RWPE2 (cell line): ENCODE measurements at places on chromosomes 12 and 14.

- DNase-seq = no peak
These were observed 24.5 kb upstream of the HIGD1C start for GRCh38 chr12:50927766-50928224.

DNA sequence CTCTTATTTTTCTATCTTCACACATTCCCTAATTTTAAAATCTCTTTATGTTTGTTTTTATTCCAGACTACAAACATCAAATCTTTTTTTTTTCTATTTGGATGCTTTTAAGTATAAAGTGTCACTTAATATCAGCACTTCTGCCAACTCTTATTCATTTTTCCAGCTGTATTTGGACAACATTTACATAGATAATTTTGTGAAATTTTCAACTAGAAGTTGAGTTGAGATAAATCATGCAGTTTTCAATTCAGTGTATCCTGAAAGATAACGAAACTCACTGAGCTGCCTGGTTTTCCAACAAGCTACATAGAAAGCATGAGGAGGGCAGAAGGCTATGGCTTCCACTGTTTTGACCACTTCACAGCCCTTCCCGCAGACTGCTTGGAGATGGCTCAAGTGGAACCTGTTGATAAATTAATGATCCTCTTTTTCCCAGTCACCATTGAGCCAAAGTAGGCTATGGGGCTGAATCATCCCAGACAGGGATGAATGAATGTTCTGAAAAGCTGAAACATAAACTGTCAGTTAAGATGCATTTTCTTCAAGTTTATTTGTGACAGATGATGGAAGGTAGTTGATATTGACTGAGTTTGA is 213.9 kb downstream of the RAD51B start:
- DNase-seq = no peak

DNA sequence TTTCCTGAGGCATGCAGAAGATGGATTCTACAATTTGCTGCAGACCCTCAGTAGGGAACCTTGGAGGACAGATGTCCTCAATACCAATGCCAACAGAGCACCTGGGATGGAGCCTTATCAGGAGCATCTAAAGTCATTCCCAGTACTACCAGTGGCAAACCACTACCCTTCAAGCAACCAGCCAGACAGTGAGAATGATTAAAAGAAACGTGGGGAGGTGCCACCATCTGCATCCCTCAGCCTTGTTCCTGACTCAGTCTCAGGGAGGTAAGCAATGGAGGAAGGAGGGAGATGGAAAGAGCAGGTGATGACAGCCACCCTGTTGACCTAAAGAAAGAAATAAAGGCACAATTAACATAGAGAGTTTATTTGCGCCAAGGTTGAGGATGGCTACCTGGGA is 175.2 kb upstream of the GRIN2B start:
- no peak for DNase-seq

DNA sequence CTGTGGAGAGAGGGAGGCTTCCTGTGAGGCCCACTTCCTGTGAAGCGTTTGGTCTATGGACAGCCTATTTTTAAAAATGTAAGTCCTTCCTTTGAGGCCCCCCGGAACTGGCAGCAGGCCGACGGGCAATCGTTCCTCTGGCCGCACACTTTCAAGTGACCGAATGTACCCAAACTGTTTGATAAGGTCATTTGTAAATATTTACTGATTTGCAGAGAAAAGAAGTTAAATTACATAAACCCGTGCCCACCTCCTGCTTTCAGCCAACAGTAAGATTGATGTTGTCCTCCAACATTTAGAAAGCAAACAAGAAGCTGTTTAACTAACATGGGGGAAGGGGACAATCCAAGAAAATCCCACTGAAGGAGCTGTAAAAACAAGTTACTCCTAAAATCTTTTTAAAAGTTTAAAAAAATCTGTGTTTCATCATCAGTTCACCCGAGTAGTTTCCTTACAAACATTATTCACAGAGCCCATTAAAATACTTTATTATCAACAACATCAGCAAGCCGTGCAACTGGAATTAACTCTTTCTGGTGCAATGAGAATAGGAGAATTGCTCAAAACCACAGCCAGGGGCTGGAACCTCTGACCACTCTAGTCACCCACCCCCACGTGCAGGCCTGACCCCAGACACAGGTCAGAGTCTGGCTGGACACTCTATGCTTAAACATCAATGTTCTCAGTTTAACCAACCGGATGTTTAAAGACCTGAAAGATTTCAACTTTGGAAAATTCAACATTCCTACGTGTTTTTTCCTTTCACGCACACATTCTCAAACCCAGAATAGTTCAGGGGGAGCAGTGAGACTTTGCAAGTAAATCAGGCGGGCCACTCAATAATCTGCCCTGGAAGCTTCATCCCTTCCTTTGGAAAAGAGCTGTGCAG is 65.3 kb downstream of the FOXN3 start:
- no peak for DNase-seq

GRCh38 chr12:76909290-76909689 is 30.5 kb upstream of the CSRP2 start:
- DNase-seq = no peak

GRCh38 chr12:91763654-91764370 is 381.8 kb downstream of the BTG1 start:
- DNase-seq = no peak

DNA sequence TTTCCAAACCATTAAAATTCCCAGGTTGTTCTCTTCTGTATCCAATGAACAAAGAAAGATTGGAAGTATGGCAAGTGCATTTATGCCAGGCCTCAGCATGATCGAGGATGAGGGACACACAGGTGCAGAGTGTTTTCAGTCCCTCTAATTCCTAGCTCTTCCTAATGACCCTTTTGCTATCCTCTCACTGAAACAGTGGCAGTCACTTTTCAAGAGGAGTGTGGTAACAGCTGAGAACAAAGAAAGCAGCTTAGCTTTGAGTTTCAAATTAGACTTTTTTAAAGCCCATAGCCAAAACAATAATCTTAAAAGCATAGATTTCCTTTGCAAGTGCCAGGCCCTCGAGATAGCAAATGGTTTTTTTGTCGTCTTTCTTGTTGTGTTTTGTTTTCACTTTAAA is 110.8 kb downstream of the KCNH5 start:
- no peak for DNase-seq

- DNase-seq = no peak
These were observed at the start of gene IRAK3 for GRCh38 chr12:66188584-66189485. Gene IRAK3, plus strand, starts transcription at chr12:66189214. Its CDS starts 86 bp downstream, at chr12:66189300.

DNA sequence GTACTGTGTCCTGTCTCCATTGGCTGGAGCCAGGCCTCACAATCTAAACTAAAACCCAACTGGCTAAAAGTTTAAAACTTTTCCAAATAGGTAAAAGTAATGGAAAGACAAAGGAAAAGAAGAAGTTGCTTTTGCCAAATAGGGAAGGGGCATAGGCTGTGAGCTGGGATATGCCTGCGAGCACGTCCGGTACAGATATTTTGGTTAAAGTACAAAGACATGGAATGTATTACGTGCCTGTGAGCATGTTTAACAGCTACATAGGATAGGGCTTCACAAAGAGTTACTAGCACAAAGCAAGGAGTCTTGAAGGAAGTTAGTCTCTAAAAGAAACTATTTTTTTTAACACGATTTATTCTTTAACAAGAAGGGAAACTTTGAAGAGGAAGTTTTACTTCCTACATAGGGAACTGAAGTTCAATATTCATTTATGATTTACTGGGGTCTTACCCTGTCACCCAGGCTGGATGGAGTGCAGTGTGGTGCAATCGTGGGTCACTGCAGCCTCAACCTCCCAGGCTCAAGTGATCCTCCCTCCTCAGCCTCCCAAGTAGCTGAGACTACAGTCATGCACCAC is 41.9 kb upstream of the INF2 start:
- no peak for DNase-seq

GRCh38 chr12:100858656-100859055 is 64.1 kb downstream of the ANO4 start:
- no peak for DNase-seq

DNA sequence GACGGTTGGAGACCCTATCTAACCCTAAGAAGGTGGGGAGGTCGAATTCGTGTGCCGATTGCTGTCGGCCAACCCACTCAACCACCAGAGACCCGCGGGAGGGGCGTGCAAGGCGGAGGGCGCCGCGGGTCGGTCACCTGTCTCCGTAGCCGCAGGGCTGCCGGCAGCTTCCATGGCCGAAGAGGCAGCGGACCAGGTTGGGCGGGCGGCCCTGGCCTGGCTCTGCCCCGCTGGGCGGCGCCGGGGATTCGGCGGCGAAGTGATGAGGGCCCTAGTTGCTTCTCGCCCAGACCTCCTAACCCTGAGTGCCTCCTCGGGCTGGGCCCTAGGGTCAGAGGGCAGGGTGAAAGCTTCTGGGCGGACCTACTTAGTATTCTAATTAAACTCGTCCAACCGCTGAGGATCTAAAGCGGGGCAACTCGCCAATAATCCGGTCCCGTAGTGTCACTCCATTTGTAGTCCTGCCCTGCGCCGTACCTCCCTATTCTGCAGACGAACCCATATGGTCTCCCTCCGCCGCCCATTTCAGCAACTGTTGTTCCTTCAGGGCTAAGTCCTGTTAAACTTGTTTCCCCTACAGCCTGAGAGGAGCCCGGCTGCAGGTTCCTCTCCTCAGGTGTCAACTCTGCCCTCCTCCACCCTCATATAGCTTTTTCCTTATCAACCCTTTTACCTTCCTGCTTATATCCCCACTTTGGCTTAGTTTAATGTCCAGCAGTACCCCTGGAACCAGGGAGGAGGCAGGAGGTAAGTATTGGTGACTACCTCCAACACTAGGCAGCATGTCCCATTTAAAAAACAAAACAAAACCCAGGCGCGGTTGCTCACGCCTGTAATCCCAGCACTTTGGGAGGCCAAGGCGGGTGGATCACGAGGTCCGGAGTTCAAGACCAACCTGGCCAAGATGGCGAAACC is at the start of gene PYM1:
Gene PYM1 (minus strand): TSS at position 307 of the 915 bp plus-strand sequence. CDS start 133 bp downstream, at position 174.
- DNase-seq = peak; percentile 77

DNA sequence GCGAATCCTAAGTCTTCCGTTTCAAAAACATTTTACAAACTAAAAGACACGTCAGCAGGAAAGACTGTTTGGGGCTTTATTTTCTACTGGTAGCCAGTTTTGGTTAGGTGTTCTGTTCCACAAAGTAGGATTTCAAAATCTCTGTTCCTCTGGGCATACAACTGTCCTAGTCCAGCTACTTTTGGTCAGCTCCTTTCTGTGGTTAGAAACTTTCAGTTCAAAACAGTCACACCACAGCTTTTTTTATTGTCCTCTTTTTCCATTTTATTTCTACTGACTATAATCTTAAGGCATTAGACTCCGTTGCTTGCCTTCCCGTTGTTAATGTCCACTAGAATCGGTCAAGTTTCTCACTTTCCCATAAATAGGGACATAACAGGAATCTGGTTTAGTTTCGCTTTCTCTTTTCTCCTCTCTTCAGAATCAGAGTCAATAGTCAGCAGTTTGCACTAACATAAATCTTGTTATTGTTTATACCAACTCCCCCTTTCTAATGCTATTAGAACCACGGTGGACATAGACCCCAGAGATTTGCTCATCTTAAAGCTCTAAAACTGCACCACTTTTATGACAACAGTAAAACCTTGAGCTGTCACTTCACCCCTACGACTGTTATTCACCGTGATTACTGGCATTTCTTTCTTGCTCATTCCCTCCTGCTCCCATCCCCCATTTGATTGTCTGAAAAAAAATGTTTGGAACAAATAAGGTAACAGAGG is 41.5 kb upstream of the NPAS3 start:
- no peak for DNase-seq

DNA sequence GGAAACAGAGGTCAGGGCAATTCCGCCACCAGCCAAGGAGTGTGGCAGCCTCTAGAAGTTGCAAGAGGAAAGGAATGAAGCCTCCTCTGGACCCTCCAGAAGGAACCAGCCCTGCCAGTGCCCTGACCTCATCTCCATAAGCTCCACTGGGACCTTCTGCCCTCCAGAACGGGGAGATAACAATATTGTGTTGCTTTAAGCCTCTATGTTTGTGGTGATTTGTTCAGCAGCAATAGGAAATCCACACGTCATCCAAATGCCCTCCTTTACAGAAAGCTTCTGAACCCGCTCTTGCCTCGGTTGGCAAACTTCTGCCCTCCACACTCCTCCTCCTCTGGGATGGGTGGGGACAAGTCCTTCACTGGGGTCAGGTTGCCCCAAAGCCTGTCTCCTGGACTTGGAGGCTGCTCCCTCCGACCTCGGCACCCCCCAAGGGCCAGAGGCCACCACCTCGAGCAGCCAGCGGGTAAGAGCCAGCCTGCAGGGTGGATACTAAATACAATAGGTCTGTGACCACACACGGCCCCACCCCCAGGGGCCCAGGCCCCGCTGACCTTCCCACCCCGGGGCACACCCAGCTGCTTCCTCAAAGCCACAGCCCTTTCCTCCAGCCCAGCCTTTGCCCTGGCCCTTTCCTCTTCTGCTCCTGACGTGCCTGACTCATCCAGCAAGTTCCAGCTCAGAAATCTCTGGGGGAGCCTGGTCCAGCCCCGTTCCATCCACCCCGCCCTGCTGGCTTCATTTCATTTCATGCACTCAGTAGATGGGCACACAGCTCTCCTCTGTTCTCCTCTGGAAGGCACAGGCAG is 58.7 kb upstream of the NCOR2 start:
- DNase-seq = peak; percentile 81

DNA sequence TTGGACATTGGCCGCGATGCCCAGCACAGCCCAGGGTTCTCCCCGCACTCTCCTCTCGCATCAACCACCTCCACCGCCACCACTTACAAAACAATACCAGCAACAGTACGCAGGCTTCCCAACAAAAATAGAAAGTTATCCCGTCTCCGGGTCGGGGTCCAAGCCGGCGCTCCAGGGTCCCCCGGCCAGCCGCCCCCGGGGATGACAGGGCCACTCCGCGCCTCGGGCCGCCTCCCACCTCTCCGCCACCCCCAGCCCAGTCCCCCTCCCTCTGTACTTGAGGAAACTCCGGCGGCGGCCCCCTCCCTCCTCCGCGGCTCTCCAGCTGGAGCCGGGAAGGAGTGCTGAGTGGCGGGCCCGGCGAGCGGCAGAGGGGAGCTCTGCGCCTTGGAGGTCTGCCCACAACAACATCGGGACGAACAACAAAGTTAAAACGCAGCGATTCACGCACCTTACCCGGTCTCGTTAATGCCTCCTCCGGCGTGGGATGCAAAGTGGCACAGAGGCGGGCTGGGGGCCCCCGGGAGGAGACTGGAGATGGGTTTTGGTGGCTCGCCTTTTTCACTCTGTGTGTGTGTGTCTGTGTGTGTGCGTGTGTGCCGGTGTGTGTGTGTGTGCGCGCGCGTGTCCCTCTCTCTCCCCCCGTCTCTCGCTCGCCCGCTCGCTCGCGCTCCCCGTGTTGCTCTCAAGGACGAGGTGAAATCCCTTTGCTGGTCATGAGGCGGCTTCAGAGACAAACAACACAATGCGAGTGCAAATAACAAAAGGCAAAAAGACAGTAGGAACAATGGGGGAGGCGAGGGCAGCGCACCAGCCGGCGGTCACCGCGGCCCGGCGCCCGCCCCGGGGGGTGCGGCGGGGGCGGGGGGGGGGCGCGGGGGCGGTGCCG is 386.8 kb downstream of the BCAT1 start:
- DNase-seq = no peak

- DNase-seq = no peak
These were observed 1.7 kb downstream of the ABCD2 start for GRCh38 chr12:39617887-39618286.

GRCh38 chr12:132600048-132601032 is 10.0 kb downstream of the LRCOL1 start:
- DNase-seq = no peak

- no peak for DNase-seq
These were observed 25.2 kb upstream of the BHLHE41 start for GRCh38 chr12:26149968-26150500.
